T1000 (cell line): ENCODE measurements at places on chromosomes 16 and 17.

DNA sequence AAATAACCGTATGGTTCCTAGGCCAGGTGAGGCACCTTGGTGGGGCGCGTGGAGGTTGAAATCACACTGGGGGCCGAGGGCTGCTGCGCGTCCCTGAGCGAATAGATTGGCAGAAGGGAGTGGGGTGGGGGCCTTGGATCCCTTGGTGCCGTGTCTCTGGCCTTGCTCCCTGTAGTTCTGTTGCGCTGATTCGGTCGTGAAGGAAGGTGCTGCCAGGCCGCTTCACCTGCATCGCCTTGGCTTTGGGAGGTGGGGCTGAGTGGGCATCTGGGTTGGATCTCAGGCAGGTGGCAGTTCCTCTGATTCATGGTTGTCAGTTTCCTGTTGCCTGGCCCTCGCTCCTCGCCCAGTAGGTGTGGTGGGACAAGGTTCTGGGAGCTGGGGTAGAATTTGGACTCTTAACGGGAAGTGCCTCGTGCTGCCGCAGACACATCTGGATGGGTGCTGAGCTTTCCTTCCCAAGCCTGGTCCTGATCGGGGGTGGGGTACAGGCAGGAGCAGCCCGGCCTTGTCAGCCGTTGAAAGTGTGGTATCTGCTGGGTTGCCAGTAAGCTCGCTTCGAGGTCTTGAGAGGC lies 30.1 kb downstream of the PGS1 start:
- DNase-seq, result no peak

GRCh38 chr16:35146031-35146710 lies 1686.8 kb downstream of the TP53TG3F start:
- no peak for DNase-seq

GRCh38 chr16:72021043-72021442 lies 12.5 kb downstream of the DHODH start:
- DNase-seq, result no peak

- no peak for DNase-seq
Measured at GRCh38 chr16:69340095-69340644, 598 bp downstream of the NIP7 start.

DNA sequence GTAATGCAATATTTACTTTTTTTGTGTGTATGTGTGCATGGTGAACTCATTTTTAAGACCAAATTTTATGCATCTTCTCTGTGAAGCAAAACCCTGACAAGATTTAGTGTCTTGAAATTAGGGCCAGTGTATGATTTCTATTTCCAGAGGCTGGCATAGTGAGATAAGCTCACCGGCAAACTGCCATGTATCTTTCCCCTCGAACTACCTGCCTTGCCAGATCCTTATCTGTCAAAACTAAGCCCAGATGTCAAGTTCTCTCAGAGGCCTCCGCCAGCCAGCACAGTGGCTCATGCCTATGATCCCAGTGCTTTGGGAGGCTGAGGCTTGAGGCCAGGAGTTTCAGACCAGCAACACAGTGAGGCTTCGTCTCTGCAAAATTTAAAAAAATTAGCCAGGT lies 10.0 kb downstream of the USP32 start:
- no peak for DNase-seq

GRCh38 chr17:48655913-48656312 lies 29.8 kb upstream of the HOXB9 start:
- DNase-seq, result no peak

- DNase-seq, result no peak
Measured at GRCh38 chr16:17437127-17437720, 33.5 kb downstream of the XYLT1 start.

DNA sequence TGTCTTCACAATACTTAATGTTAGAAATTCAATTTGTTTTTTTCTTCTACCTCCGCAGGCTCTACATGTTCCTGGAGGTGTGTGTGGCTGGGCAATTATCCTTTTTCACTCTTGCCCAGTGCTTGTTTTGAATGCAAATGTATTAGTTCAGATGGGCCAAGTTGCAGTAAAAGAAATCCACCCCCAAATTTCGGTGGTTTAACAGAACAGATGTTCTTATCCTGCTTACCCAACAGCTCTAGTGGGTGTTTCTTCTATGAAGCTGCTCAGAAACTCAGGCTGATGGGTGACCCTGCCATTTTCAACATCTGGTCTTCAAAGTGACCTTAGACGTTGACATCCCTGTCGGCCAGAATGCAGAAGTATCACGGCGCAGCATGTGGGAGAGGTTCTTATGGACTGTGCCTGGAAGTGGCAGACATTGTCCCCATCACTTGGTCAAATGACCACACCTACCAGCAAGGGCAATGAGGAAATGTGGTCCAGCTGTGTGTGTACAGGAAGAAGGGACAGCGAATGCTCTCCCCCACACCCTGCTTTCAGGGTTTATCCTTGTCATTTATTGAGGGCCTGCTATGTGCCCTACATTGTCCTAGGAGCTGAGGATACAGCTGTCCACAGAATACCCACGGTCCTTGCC lies 157.3 kb downstream of the CDH13 start:
- DNase-seq, result no peak

- no peak for DNase-seq
Measured at GRCh38 chr17:83125515-83126274, 46.3 kb downstream of the METRNL start.

- DNase-seq, result no peak
Measured at GRCh38 chr16:67036323-67036741, 7.4 kb downstream of the CBFB start.

DNA sequence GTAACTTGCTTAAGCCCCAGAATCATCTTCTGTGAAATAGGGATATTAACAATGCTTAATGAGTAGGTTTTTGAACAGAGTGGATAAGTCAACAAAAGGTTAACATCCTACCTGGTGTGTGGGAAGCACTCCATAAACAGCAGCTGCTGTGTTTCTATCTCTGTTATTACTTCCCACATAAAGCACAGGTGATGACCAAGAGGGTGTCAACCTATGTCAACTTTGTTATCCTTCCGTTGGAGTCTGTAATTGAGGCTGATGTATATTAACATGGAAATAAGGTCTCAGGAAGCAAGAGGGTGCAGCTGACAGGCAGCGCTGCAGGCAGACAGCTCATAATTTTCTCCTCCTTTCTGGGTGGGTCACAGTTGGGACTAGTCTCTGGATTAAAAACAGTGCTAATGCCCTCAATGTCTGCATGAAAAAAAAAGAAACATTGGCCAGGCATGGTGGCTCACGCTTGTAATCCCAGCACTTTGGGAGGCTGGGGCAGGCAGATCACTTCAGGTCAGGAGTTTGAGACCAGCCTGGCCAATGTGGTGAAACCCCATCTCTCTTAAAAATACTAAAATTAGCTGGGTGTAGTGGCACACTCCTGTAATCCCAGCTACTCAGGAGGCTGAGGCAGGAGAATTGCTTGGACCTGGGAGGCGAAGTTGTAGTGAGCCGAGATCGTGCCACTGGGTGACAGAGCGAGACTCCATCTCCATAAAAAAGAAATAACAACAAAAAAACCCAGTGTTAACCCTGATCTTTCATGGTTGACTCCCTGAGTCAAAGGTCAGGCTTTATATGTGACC lies 269.6 kb downstream of the SNX29 start:
- no peak for DNase-seq

GRCh38 chr16:1297018-1297696 lies 12.3 kb upstream of the UBE2I start:
- no peak for DNase-seq

GRCh38 chr16:86491640-86492023 lies 18.7 kb upstream of the FOXF1 start:
- DNase-seq, result no peak

- no peak for DNase-seq
Measured at GRCh38 chr17:44766409-44767038, 7.7 kb downstream of the ADAM11 start.

GRCh38 chr17:79707931-79708891 lies 22.5 kb upstream of the ENPP7 start:
- DNase-seq, result peak; percentile 14

- DNase-seq, result no peak
Measured at GRCh38 chr16:78718141-78718540, 618.7 kb downstream of the WWOX start.

GRCh38 chr17:66150708-66151107 lies 41.2 kb downstream of the CEP112 start:
- no peak for DNase-seq

DNA sequence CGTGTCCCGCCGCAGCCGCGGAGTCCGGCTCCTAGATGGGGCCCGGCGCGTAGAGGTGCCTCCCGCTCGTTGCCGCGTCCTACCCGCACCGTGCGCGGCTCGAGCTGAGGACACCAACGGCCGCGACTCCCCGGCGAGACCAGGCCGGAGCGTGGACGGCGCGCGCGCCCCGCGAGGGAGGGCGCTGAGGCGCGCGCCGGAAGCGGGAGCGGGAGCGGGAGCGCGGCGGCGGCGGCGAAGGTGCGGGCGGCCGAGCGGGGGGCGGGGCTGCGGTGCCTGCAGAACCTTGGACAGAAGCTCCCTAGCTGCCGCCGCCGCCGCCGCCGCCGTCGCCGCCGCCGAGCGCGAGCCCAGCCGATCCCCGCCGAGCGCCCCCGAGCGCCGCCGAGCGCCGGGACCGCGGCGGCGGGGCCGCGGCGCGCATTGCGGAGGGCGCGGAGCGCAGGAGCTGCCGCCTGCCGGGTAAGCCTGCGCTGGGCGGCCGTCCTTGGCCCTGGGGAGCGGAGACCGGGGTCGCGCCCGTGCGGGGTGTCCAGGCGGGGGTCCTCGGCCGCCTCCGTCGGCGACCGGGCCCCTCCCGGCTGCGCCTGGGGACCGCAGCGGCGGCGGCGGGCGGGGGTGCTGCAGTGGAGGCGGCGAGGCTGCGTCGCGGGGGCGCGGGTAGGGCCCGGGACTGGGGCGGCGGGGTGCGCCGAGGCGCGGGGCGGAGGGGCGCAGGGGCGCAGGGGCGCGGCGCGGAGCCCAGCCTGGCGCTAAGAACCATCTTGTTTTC lies at the start of gene CDK5R1:
TSS of gene CDK5R1 (plus strand) at position 293 of the 772 bp plus-strand sequence. CDS start 628 bp downstream, outside the sequence.
- DNase-seq, result peak; percentile 59

- peak; percentile 72 for DNase-seq
Measured at GRCh38 chr17:1965556-1966273, 59.4 kb downstream of the RTN4RL1 start.

DNA sequence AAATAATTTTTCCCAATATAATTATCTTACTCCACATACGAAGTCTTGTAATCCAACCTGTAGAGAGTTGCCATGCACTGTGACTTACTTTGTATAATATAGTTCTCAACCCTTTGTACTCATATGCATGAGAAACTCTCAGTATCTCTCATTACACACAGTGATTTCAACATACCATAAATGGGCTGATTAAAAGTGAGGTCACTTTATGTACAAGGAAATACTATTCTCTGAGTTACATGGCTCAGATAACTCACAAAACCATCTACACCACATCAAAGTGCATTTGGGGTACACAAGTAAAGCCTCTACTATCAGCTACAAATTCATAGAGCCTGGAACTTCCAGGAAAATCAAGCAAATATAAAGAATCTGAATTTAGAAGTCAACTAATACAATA lies 27.9 kb downstream of the SLFN12 start:
- DNase-seq, result no peak

GRCh38 chr16:84585886-84586285 lies 32.0 kb downstream of the COTL1 start:
- no peak for DNase-seq

DNA sequence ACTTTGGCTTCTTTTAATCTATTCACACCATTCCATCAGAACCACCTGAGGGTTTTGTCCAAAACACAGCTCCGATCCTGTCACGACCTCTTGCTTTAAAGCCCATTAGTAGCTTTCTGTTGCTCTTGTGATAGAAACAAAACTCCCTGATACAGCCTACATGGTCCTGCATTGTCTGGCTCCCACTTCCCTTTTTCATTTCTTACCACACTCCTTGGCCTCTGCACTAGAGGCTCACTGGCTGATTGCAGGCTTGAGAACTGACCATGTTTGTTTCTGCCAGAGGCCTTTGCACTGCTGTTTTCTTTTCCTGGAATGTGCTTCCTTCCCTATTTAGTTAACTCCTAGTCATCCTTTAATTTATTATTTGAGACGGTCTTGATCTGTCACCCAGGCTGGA lies 23.7 kb downstream of the IST1 start:
- no peak for DNase-seq

GRCh38 chr17:70239391-70239826 lies 70.1 kb downstream of the KCNJ2 start:
- DNase-seq, result no peak

DNA sequence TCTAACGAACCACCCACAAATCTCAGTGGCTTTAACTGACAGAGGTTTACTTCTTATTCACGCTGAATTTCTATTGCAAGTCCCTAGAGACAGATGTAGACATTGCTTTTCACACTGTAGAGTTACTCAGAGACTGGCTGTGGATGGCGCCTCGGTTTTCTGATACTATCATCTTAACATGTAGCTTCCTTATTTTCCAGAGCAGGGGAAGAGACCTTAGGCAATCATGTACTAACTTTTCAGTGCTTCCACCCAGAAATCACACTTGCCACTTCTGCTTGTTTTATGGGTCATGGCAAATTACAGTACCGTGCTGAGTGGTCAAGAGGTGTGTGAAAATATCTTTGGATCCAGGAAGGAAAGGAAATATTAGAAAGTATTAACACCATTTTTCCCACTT lies 65.4 kb downstream of the MAF start:
- DNase-seq, result no peak

DNA sequence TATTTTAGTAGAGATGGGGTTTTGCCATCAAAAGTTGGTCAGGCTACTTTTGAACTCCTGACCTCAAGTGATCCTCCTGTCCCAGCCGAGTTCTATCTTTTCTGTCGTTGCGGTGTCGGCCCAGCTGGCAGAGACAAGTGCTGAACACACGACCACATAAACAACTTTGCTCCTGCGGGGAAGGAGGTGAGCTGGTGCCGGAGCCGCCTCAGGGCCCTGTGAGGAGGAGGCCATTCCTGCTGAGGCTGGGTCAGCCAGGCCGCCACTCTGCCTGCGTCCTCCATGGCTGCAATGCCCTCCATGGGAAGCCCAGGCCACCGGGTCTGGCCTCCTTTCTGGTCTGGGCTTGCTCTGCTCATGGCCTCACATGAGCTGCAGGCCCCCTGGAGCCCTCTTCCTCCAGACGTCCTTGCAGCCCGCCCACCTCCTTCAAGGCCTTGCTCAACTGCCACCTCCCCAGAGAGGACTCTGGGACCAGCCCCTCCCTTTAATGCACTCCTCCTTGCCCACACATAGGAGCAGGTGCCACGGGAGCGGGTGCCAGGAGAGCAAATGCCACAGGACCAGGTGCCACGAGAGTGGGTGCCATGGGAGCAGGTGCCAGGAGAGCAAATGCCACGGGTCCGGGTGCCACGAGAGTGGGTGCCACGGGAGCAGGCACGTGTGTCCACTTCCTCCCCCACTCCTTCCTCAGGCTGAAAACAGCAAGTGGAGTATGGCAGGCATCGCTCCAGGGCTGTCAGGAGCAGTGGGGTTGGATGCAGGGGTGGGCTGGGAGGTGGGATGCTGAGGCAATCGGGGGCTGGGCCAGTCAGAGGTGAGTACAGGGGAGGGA lies 28.4 kb upstream of the CBFA2T3 start:
- no peak for DNase-seq

GRCh38 chr17:40509626-40510327 lies 8.4 kb upstream of the TNS4 start:
- DNase-seq, result no peak
